ENCODE measurements at places on chromosomes 2 and 18. TPM values are rescaled to one million over a fixed set of nuclear protein-coding genes. Genes with fewer than 3 reads are reported as not detected.

The M1AP gene
- not detected for total RNA-seq

The VWA3B gene
- not detected for total RNA-seq

The CD226 gene
- 57.7 TPM for total RNA-seq

The LDLRAD4 gene
- 27.5 TPM for total RNA-seq

The CPLX4 gene
- total RNA-seq = not detected

The RNU2-63P gene
- 40.1 TPM for total RNA-seq

The GPR45 gene
- total RNA-seq = not detected

The SUCLG1 gene
- total RNA-seq = 67.1 TPM

The SH3RF3 gene
- 2.2 TPM for total RNA-seq

The ZNF804A gene
- total RNA-seq = not detected

Data from activated naive CD8-positive, alpha-beta T cell treated with anti-CD3 and anti-CD28 coated beads for 36 hours (primary cell).